Aorta (tissue), 5 donors: ENCODE measurements at places on chromosomes 5 and 9. TPM values are rescaled to one million over a fixed set of nuclear protein-coding genes. Genes with fewer than 3 reads are reported as not detected.
A peak's percentile ranks its signal among the peaks of the same experiment; 100 is the strongest.

The IFNB1 gene
- total RNA-seq, result not detected

The C9orf57 gene
- not detected for total RNA-seq

The MIER3 gene
- total RNA-seq, result 20.7 TPM

The EIF4EBP3 gene
- 14.2 TPM for total RNA-seq

The ZNF366 gene
- 5.8 TPM for total RNA-seq

The IL13 gene
- not detected for total RNA-seq

The RGS7BP gene
- 6.8 TPM for total RNA-seq

The PAEP gene
- total RNA-seq, result not detected

The ABITRAM gene
- total RNA-seq, result 8.3 TPM

The CDX1 gene
- total RNA-seq, result not detected

The DRD1 gene
- 0.62 TPM for total RNA-seq

The LTC4S gene
- total RNA-seq, result 16.1 TPM

The GBGT1 gene
- total RNA-seq, result 12.9 TPM

The CCDC152 gene
- 0.78 TPM for total RNA-seq

- DNase-seq, result no peak
Measured at GRCh38 chr9:72816666-72817065, 136.2 kb downstream of the ALDH1A1 start.

DNA sequence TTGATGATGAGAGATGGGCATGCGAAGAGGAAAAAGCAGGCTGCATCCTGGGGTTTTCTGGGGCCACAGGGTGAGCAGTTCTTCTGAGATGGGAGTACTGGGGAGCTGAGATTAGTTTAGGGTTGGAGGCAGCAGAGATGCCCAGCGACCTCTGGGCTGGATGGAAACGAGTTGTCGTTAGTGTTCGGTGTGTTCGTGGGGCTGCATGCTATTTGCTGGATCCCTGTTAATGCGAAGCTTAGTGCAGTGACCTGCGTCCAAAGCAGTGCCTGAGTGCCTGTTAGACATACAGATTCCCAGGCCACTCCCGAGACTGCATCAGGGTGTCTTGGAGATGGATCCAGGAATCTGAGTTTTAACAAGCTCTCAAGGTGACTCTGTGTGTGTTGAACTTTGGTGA, 201.3 kb downstream of the CACNA1B start:
- DNase-seq, result no peak

- DNase-seq, result peak; percentile 71
Measured at GRCh38 chr5:94545870-94546625, 72.4 kb downstream of the KIAA0825 start.

GRCh38 chr9:115208501-115208900, 90.5 kb upstream of the TNC start:
- no peak for DNase-seq

GRCh38 chr5:34858790-34859189, 19.8 kb downstream of the TTC23L start:
- no peak for DNase-seq

DNA sequence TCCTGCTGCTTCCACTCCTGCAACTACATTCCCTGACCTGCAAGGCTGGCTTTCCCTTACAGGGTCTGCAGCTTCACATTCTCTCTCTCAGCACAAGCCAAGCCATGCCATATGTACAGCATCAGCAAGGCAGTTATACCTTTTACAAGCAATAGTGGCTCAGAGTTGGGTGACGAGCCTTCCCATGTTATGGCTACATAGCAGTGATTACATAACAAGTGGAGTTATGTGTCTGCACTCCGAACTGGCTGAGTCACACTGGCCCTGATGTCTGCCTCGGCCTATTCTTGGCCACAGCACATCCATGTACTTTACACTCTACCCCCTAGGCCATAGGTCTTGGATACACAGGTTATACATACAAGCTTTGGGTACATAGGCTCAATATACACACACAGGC, 52.0 kb upstream of the SNCAIP start:
- DNase-seq, result peak; percentile 51

DNA sequence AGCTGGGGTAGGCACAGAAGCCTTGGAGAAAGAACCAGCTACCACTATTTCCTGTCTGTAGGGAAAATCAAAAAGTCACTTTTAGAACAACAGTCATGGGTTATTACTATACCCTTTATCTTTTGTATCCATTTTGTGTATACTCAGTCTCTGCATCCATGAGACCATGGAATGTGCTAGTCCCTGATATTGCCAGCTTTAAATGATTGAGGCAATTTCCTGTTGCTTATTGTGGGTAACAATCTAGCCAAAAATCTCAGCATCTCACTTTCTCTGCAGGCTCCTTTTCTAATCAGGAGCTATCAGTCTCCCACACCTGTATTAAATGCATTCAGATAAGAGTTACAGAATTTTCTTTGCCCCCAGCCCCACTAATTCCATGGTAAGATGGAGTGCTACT, 968 bp upstream of the KDM3B start:
- no peak for DNase-seq

- no peak for DNase-seq
Measured at GRCh38 chr5:10584714-10585517, 21.0 kb downstream of the ANKRD33B start.

GRCh38 chr9:91164724-91165520, 196.8 kb downstream of the AUH start:
- DNase-seq, result peak; percentile 83

GRCh38 chr9:115116421-115117284, 1.3 kb downstream of the TNC start:
- DNase-seq, result no peak

DNA sequence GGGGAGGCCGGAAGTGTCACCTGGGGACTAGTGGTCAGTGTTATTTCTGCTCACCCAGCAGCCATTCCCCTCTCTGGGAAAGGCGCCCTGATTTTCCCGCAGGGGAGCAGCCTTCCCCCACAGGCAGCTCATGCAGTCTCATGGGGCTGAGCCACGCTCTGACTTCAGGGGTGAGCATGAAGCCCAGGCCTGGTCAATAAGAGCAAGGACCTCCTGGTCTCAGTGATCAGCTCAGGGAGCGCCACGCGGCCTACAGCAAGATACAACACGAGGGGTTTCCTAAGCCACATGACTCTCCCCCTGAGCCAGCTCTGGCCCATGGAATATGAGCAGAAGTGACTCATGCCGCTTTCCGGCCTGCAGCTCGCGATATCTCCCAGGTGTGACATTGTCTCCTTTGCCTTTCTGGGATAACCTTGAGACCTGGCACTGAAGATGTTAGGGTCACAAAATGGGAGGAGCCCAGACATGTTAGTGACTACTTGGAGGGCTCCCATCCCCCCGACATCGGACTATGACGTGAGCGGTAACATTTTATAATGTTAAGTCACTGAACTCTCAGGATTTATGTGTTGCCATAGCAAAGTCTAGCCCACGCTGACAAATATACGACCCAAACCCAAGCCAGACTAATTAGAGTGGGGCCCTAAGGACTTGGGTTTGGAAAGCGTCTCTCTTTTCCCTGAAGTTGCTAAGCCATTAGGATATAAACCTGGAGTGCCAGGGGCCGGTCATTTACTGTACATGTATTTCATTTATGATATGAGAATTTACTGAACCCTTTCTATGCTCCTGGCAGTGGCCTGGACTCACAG, 46.5 kb upstream of the GFPT2 start:
- no peak for DNase-seq

DNA sequence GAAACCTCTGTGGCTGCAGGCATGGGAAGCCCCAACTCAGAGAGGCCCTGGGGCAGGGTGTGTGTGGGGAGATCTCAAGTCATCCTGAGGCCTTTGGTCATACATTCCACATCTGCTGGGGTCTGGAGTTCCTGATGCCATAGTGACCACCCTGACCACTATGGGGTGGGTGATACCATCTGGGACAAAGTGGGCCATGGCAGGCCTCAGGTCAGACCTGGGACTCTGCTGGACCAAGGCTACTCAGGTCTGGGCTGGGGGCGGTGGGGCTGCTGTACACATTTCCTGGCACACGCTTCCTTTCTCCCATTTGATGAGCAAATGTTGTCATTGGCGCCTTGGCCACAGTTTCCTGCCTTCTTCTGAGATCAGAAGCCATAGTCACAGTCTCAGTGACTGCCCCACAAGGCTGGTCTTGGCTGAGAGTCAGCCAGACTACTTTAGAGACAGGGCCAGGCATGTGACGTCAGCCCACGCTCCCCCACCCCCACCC, 15.1 kb upstream of the ACSL6 start:
- peak; percentile 62 for DNase-seq

- DNase-seq, result no peak
Measured at GRCh38 chr9:114539701-114540380, 34.6 kb upstream of the WHRN start.

- peak; percentile 73 for DNase-seq
Measured at GRCh38 chr9:87267251-87268070, 230.2 kb upstream of the DAPK1 start.

DNA sequence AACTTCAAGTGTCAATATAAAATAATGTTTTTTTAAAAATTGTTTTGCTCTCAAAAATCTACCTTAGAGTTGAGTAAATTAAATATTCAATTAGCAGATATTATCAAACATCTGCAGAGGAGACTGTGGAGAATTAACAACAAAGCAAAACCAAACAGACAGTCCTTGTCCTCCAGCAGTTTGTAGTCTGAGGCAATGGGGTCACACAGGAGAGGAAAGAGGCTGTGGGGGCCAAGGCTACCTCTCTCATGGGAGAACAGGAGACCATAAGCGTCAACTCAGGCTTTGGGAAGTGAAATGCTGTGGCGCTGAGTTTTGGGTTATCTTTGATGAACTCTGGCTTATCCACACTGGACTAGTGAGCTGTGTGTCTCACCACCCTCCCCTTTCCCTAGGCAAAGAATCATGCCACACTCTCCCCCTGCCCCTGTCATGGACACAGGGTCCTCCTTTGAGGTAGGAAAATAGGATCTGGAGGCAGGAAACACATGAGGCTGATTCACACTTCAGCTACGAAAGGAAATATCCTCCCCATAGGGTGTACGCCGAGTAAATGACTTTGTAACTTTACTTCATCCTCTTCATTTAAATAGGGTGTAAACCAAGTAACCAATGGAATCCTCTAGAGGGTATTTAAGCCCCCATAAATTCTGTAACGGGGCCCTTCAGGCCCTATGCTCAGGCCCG, 152.7 kb downstream of the FSTL4 start:
- no peak for DNase-seq

- DNase-seq, result no peak
Measured at GRCh38 chr9:76115396-76115795, 224.9 kb downstream of the PCSK5 start.

DNA sequence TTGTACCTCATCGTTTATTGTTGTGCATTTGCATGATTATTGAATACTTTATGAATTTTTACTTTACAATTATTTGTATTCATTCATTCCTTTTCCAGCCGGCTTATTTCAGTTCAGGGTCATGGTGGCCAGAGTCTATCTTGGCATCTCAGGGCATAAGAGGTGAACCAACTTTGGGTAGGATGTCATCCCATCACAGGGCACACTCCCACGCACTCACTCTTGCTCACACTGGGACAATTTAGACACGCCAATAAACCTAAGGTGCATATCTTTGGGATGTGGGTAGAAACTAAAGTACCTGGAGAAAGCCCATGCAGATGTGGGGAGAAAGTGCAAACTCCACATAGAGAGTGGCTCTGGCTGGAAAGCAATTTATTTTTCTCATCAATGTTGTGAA, 158.1 kb upstream of the MAST4 start:
- no peak for DNase-seq

DNA sequence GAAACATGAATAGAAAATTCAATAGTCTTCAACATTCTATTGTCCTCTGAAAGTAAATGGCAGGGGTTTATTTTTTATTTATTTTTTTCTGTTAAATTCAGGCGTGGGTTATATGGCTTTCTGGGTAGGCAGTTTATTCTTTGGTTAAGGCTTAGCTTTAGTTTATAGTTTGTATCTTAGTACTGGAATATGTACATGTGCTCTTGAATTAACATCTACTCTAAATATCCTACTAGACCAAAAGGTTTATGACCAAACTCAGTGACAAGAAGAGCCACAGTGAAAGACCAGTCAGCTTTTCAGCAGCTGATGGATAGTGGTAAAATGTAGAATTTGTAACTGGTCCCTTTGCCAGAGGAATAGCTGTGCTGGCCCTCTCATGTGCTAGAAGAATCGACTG, 62.0 kb upstream of the DAB2 start:
- no peak for DNase-seq

- no peak for DNase-seq
Measured at GRCh38 chr5:56405116-56405908, 172.2 kb upstream of the ANKRD55 start.

GRCh38 chr5:32767948-32768467, 56.9 kb downstream of the NPR3 start:
- DNase-seq, result peak; percentile 74

- no peak for DNase-seq
Measured at GRCh38 chr9:123081824-123082223, 48.4 kb downstream of the GPR21 start.

DNA sequence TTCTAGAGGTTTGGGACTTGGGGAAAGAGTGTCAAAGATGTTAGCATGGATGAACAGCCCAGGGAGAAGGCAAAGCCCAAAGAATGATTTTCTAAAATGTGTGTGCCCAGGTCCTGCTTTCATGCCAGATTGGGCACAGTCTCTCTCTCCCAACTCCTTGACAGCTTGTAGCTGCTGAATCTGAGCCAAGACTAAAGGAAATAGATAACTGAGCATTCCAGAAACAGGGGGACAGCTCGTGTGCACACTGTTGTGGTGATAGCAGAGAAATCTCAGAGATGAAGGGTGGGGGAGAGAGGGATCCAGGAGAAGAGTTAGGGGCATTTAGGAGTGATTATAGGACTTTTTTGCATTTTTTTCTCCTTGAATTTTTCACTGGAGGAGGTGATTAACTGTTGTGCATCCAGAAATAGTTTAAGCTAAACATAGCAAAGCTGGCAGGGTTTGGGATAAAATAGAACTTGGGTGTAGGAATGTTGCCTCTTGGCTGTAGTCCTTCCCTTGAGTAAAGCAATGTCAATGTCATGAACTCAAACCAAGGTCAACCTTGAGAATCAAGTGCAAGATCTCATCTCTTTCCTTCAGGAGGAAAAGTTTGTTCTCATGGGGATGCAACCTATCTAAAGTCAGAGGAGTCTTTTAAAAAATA, 245.9 kb downstream of the SH3GL2 start:
- no peak for DNase-seq

GRCh38 chr5:173321886-173322285, 6.3 kb downstream of the STC2 start:
- no peak for DNase-seq

- DNase-seq, result no peak
Measured at GRCh38 chr9:70385426-70385825, 29.0 kb downstream of the KLF9 start.

GRCh38 chr9:89679016-89679415, 74.2 kb downstream of the GADD45G start:
- DNase-seq, result no peak

GRCh38 chr5:18379189-18379588, 744.9 kb downstream of the TAF11L14 start:
- no peak for DNase-seq
